ENCODE measurements at places on chromosomes 16 and 17.

DNA sequence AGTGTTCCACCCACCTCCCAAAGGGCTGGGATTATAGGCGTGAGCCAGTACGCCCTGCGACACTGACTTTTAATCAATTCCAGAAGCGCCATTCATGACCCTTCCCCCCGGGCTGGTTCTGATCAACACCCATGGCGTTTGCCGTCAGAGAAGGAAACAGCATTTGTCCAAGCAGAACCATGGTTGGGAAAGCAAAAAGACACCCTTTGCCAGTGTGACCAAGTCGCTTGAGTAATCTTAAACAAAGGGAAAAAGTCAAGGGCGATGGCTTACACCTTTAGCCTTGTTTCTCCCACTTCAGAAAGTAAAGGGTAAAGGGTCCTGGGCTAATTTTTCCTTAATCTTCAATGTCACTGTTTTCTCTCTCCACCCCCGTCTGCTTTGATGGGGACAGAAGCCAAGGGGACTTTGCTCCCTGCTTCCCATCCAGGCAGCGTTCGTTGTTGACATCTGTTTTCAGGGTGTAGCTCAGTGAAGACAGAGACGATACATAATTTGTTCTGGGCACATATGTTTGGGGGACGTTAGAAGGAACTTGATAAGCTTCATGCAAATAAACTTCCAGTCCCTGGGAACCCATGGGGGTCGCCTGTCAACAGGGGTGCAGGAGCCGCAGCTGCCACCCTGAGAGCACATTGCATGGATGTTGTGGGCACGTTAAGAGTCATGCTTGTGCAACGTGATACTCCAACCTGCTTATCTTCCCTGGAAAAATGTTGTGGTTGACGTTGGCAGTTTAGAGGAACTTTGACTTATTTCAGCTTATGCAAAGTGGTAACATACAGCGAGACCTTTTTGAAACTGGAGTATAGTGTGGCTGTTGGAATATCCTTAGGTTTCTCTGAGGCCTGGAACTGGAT lies 50.6 kb upstream of the TANGO6 start:
- DNase-seq: no peak

GRCh38 chr17:19752216-19753050 lies 4.3 kb upstream of the ALDH3A1 start:
- DNase-seq: no peak

DNA sequence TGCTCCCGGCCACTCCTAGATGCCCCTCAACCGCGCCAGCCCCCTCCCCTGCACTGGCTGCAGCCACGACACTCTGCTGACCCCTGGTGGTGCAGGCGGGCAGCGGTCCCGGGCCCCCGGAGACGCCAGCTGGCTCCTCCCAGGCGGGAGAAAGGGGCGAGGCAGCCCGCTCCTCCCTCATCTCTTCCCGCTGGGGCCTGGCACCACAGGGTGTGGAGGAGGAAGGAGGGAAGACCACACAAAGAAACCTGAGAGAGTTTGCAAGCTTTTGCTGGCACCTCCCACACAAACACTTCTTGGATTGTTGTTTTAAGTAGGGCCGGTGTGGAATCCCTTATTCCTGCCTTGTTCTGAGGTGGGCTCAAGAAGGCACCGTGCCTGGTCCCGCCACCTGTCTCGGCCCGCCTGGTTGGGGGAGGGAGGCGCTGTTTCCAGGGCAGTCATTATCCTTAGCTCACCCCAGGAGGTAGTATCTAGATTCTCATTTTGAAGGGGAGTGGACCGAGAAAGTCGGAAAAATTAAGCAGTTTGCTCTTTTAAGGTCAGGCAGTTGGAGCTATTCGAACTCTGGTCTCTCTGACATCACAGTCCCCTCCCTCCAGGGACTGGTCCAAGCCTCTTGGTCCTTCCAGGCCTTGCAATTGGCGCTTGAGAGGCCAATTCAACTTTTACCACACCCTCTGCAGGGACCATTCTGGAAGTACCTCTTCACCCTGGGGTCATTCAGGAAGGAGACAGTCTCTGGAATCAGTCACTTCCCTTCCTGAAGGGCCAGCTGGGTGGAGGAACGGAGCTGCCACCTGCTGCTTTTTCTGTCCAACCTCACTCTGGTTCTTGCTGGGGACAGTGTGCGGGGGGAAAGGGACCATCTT lies 959 bp upstream of the ANKRD13B start:
- peak; percentile 35 for DNase-seq

- no peak for DNase-seq
These were observed 12.3 kb upstream of the NLRC3 start for GRCh38 chr16:3589441-3589921.

- DNase-seq: no peak
These were observed 5.6 kb upstream of the ACSF3 start for GRCh38 chr16:89087922-89088497.

- no peak for DNase-seq
These were observed 13.8 kb downstream of the ENDOV start for GRCh38 chr17:80428796-80429195.

- no peak for DNase-seq
These were observed 932 bp downstream of the ZNF267 start for GRCh38 chr16:31874366-31875111.

GRCh38 chr17:55005520-55005919 lies 37.0 kb downstream of the STXBP4 start:
- DNase-seq: peak; percentile 16

DNA sequence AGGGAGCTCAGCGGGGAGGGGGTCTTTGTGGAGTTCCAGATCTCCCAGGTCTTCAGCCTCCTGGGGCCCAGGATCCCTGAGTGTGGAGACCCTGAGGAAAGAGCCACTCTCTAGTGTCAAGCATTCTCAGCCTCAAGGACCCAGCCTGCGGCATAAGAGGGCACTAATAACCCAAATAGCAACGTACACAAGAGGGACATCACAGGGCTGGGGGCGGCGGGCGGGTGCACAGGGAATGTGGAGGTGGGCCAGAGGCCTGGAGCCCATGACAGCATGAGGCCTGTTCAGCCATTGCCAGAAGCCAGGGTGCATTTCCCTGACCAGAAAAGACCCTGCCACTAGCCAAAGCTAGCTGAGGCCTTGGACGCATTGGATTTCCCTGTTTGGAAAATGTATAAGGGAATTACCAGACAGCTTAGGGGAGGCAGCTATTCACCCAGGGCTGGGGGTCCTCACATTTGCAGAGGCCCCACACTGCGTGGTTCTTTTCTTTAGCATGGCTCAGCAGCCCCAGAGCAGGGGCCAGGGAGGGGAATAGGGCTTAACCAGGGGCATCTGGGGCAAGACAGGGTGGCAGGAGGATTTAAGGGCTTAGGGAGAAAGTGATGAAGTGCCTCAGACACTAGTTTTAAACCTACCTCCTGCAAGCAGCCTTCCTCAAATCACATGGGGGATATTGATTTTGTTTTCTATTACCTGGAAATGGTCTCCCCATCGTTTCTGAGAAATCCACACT lies 13.5 kb upstream of the ALOX15B start:
- DNase-seq: no peak

GRCh38 chr16:641326-642188 lies at the start of gene MCRIP2:
Gene MCRIP2 (plus strand): TSS chr16:641828. CDS start chr16:641992, 164 bp downstream.
- no peak for DNase-seq

- no peak for DNase-seq
These were observed 143.2 kb downstream of the SOCS1 start for GRCh38 chr16:11112723-11113348.

- no peak for DNase-seq
These were observed 18.9 kb downstream of the TMEM132E start for GRCh38 chr17:34598161-34598776.

DNA sequence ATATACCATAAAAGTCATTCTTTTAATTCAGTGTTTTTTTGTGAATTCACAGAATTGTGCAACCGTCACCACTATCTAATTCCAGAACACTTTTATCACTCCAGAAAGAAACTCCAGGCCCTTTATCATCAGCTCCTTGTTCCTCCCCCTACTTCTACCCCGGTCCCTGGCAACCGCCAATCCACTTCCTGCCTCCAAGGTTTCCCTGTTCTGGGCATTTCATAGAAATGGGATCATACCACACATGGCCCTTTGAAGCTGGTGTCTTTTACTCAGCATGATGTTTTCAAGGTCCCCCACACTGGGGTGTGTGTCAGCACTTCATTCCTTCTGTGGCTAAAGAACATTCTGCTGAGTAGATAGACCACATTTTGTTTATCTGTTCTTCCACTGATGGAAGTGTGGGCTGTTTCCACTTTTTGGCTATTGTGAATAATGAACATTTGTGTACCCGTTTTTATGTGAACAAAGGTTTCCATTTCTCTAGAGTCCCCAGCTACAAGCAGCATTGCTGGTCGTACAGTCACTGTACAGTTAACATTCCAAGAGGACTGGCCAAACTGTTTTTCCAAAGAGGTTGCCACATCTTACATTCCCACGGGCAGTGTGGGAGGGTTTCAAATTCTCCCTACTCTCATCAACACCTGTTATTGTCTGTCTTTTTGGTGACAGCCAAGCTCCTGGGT lies 75.8 kb upstream of the ZNF469 start:
- DNase-seq: no peak

DNA sequence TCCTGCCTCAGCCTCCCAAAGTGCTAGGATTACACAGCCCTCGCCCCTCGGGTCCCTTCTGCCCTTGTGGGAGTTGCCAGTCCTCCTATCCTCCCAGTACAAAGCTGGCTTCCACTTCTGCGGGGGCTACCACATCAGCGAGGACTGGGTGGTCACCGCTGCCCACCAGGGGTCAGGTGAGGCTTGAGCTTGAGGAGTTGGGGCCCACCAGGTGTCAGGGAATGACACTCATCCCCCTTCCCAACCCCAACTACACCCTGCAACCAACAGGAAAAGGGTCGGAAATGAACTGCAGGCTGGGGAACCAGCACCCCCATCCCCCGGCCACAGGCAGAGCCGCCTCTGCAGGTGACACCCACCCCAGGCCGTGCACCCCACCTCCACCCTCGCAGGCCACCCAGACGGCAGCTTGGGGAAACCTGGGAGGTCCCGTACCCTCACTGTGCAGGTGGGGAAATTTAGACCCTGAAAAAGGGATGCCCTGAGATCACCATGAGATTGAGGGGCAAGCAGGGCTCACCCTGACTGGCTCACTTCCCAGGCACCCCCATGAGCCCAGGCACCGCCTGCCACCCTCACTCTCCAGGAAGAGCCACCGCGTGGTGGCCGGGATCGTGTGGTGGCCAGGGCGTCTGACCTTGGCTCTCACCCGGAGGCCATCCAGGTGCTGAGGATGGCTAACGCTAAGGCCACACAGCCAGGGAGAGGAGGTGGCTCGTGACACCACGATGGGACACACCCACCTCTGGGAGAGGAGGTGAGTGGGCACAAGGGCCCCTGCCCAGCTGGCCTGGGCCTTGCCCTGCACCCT lies 8.0 kb downstream of the CTRB1 start:
- DNase-seq: no peak

DNA sequence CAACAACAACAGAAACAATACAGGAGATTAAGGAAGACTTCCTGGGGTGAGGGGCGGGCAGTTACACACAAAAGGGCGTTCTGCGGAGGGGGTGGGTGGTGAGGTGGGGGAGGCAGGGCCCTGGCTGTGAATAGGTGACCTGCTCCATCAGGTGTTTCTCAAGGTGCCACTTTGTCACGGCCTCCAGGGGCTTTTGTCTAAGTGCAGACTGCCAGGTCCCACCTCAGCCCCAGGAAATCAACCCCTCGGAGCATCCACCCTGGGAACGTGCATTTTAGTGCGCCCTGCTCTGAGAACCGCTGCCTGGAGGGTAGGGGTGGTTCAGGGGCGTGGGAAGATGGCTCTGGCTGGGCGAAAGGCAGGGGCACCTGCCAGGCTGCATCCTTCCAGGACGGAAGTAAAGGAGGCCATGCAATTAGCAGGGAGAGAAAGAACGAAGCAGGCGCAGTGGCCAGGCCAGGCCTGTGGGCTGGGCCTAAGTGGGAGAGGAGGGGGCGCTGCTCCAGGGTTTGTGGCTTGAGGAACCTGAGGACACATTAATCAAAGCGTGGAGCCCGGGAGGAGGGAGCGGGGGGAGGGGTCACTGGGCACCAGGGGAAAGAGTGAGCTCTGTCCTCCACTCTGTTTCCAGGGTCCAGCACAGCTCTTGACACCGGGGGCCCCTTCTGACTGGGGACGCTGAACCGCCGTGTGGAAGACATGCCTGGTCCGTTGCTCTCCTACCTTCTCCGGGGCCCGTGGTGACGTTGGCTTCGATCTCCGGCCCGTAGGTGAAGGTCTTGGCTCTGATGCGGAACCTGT lies 49.4 kb upstream of the CDC42EP4 start:
- DNase-seq: no peak

DNA sequence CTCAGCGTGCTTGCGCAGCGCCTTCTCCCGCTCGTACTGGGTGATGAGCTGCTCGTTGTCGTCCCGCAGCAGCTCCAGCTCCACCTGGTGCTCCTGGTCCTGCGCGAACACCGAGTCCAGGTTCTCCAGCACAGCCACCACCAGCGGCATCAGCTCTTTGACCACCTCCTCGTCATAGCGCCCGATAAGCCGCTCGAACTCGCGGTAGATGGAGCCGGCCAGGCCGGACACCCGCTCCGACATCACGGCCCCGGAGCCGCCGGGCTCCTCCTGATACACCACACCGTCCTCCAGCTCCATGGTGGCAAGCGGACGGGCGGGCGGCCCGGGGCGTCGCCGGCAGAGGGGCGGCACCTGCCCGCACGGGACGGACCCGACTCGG lies 320 bp downstream of the SPAG9 start:
- no peak for DNase-seq

GRCh38 chr16:65069766-65070165 lies 52.1 kb downstream of the CDH11 start:
- DNase-seq: no peak

DNA sequence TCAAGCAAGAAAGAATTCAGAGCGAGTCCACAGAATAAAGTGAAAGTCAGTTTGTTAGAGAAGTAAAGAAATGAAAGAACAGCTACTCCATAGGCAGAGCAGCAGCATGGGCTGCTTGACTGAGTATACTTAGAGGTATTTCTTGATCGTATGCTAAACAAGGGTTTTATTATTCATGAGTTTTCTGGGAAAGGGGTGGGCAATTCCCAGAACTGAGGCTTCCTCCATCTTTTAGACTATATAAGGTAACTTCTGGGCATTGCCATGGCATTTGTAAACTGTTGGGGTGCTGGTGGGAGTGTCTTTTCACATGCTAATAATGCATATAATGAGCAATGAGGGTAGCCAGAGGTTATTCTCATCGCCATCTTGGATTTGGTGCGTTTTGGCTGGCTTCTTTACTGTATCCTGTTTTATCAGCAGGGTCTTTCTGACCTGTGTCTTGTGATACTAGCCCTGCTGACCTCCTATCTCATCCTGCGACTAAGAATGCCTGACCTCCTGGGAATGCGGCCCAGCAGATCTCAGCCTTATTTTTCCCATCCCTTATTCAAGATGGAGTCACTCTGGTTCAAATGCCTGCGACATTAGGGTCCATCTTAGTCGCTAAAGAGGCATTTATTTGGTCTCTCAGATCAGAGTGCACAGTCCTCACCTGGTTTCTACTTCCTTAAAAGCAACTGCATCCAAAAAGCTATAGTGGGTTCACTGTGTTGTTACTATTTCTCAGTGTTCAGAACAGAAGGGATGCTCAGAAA lies 100.6 kb upstream of the CACNG5 start:
- DNase-seq: no peak
